ENCODE measurements at places on chromosomes 12 and 14. TPM values are rescaled to one million over a fixed set of nuclear protein-coding genes. Genes with fewer than 3 reads are reported as not detected.

Gene TAS2R43
- total RNA-seq, result not detected

Gene GPN3
- total RNA-seq, result 29.3 TPM

Gene CABP1
- 4.2 TPM for total RNA-seq

Gene TMEM117
- total RNA-seq, result 6.7 TPM

GRCh38 chr14:95134304-95134933, 22.9 kb downstream of the DICER1 start:
- DNase-seq, result no peak

GRCh38 chr12:9039397-9039977, 50.1 kb downstream of the KLRG1 start:
- DNase-seq, result no peak

GRCh38 chr12:34597548-34598351, 575.5 kb downstream of the ALG10 start:
- no peak for DNase-seq

- no peak for DNase-seq
Measured at GRCh38 chr14:95294320-95294719, 25.4 kb downstream of the CLMN start.

DNA sequence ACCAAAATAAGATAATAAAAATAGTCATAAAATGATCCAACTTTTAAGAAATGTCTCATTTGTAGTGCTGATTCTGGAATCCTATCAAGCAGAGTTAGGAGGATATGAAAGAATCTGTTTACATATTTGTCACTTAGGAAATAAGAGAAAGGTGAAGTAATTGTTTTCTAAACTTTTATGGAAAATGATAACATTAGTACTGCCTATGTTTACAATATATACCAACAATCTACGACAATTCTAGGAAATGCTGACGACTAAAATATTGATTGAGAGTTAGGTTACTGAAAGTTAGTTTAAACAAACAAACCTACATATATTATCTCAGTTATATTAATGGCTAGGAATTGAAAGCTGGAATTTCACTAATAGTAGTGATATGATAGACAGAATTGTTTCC, 18.0 kb downstream of the TSPAN19 start:
- no peak for DNase-seq

- DNase-seq, result no peak
Measured at GRCh38 chr12:66268562-66268961, 33.7 kb upstream of the HELB start.

GRCh38 chr12:97601934-97602720, 139.5 kb downstream of the RMST start:
- DNase-seq, result no peak

All from left ventricle myocardium inferior (tissue), 1 donor.